ENCODE measurements at places on chromosomes 16 and 17.

DNA sequence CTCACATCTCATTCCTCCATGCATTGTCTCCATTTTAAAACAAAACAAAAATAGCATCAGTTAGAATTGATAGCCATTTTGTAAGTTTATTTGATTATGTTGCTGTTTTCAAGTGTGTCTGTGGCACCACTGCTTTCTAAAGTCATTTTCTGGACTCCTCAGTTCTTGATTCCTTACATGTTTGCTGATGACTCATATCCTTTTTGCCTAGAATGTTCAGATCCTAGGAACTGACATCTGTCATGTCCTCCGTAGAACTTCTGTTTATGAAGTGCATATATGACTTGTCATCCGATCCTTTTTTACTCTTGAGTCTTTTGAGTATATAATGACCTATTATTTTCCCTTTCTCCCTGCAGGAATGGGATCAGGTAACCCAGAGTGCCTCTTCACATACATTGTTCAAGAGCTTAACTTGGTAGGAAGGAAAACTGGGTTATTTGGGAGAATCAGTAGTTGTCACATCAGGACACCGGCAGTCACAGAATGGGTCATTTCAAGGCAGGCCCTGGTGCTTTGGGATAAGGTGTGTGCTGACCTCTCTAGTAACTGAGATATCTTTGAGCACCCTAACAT, 69.2 kb downstream of the MAP2K4 start:
- no peak for DNase-seq

- no peak for DNase-seq
These were observed 87.8 kb downstream of the SPAG9 start for GRCh38 chr17:51032850-51033249.

GRCh38 chr17:951325-952132, 28.0 kb downstream of the NXN start:
- no peak for DNase-seq

- no peak for DNase-seq
These were observed 226.6 kb downstream of the PHKB start for GRCh38 chr16:47687694-47688093.

GRCh38 chr17:48263731-48264035, 156.1 kb downstream of the SNX11 start:
- no peak for DNase-seq

DNA sequence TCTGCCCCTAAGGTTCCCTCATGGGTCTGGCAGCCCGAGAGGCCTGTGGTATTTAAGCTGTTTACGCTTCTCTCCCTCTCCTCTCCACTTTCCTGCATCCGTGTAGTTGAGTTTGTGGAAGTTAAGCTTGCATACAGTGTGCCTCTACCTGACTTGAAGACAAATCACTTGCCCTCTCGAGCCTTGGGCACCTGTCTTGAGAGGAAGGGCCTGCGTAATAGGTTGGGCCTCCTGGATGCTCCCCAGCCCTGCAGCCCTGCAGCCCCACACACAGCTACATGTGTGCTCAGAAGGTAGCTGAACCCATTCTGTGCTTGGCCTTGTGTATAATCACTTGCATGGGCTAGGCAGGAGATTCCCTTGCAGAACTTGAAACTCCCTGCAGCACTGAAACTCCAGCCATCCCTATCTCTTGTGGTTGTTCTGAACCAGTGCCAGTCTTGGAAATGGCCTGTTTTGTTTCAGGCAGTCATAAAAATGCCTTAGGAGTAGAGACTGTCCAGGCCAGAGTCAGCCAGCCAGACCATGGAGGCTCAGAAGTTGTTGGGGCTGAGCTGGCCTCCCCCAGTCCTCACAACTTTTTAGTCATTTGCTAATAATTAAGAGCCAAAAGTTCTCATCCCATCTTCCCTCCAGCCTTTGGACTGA, 134.6 kb downstream of the CLEC16A start:
- no peak for DNase-seq

DNA sequence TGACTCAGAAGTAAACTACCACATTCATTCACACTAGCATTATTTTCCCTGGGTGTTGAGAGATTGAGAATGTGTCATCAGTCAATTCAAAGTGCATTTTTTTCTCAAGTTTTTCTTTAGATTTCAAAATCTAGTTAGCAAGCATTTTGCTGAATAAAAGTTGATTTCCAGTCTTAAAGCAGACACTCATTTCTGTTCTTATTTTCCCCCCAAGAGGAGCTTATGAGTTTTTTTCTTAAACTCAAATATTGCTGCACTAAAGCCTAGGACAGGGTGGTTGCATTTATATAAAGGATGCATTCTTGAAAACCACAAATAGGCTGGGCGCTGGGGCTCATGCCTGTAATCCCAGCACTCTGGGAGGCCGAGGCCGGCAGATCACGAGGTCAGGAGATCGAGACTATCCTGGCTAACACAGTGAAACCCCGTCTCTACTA, 15.3 kb downstream of the CDH3 start:
- DNase-seq, result no peak

GRCh38 chr16:89561142-89561883, 831 bp downstream of the RPL13 start:
- peak; percentile 22 for DNase-seq

GRCh38 chr16:11562411-11562810, 24.3 kb downstream of the LITAF start:
- no peak for DNase-seq

- DNase-seq, result no peak
These were observed 18.9 kb downstream of the CDR2 start for GRCh38 chr16:22355487-22355908.

DNA sequence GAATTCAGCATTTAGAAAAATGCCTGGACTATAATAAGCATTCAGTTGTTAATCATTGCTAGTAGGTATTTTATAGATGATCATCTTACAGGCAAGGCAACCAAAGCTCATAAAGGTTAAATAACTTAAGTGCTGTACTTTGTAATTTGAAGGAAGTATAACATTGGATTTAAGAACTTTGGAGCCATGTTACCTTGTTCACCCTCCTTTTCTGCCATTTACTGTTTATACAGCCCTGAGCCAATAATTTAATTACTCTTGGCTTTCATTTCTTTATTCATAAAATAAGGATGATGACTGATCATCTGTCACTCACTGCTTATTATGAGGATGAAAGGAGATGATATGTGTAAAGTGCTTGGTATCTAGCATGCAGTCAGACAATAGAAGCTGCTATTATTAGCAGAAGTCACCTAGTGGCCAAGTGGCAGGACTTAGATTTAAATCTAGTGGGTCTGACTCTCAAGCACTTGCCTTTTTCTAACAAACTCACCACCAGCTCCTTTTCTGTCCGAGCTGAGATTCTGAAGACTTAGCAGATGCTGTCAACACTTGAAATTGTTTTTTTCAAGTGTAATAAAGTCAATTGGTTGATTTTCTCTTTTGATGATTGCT, 18.3 kb upstream of the DDX52 start:
- DNase-seq, result no peak

DNA sequence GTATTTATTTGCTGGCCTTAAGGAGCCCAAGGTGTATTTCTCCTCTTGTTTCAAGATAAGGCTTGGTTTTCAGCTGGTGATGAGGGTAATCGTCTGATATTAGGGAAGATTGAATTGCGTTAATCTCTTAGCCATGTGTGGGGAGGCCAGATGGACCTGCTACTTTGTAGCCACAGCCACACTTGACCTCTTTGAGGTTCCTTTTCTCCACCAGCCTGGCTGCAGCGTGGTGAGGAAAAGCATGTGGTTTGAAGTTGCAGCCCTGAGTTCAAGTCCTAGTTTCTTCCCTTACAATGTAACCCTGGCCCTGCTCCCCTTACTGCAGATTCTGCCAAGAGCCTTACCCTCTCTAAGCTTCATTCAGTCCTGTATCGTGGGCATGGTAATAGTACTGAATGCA, 3.1 kb downstream of the MINK1 start:
- DNase-seq, result no peak

DNA sequence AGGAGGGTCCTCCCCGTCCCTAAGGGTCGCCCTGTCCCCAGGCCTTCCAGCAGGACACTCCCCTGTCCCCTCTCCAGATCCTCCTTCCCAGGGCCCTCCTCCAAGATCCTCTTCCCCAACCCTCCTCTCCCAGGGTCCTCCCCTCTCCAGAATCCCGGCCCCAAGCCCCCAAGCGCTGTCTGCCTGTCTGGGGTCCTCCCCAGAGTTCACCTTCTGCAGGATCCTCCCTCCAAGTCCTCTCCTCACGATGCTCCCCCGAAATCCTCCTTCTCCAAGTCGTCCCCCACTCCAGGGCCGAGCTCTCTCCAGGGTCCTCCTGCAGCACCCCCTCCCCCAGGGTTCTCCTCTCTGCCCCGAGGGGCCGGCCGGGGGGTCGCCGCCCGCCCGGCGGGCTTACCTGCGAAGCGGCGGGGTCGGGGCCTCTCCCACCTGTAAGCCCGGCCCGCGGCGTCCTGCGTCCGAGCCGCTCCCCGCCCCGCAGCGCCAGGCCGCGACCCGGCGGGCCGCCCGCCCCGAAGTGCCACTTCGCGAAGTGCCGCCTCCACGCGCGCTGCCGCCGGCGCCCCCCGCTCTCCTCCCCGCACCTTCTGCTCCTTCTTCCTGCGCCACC, 678 bp upstream of the BAIAP2 start:
- no peak for DNase-seq

DNA sequence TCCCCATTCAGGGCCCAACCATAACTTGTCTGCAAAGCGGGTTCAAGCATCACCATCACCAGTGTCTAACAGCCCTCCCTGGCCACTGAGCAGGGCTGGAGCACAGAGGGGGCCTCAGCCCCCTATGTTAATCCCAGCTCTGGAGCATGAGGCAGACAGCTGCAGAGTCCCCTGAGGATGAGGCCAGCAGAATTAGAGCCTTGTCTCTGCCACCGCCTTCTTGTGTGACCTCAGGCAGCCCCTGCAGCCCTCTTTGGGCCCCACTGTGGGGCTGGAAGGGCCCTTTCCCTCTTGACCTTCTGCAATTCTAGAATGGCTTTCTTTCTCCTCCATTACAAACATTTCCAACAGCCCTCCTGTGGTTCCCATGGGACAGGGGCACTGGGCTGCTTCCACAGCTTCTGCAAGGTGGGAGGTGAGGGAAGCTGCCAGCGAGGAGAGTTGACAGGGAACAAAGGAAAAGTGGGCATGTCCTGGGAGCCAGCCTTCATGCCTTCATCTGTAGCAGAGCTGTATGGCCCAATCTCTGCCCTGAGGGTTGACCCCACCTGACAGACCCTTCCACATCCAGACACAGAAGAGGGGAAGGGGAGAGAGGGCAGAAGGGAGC, 65.7 kb downstream of the TMEM132E start:
- no peak for DNase-seq

DNA sequence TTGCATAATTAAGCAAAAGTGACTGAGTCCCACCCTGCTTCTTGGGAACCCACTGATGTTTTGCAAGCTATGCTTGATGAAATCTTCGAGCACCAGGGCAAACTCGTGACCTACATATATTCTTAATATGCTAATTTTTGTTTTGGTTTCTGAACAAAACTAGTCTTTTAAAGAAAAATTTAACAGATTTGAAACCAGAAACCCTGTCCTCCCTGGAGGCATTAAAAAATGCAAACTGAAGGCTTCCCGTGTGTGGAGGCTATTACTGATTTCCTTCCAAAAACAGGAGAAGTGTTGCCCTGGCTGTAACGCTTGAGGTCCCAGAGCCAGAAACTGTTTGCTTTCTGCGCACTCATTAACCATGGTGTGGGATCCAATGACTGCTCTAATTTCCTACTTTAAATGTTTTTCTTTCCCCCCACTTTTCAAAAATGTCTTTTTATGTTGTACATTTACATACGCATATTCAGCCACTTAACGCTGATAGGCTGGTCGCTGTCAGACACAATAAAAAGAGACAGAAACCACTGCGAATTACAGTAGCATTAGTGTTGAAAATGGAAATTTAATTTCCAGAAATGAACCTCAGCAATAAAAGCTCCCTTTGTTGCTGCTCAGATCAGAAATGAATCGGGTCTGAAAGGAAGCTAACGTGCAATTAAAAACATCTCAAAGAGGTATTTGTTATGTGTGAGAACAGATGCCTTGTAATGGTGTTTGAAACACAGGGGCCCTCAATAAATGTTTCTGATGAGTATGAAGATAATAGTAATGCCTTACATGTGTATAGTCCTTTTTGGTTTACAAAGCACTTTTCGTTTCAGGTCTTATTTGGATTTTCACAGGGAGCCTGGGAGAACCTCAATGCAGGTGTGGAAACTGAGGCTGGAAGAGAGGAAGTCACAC, 39.9 kb upstream of the IRX6 start:
- DNase-seq, result no peak

- no peak for DNase-seq
These were observed 37.9 kb upstream of the LRRC75A start for GRCh38 chr17:16529906-16530305.

Data from activated CD4-positive, alpha-beta T cell treated with anti-CD3 and anti-CD28 coated beads, Interleukin-2, amount 50 U/mL, for 48 hours (primary cell).